Activated naive CD4-positive, alpha-beta T cell treated with anti-CD3 and anti-CD28 coated beads, Interleukin-2, amount 50 U/mL, for 16 hours (primary cell): ENCODE measurements at places on chromosomes 4 and X.
A peak's percentile ranks its signal among the peaks of the same experiment; 100 is the strongest.

DNA sequence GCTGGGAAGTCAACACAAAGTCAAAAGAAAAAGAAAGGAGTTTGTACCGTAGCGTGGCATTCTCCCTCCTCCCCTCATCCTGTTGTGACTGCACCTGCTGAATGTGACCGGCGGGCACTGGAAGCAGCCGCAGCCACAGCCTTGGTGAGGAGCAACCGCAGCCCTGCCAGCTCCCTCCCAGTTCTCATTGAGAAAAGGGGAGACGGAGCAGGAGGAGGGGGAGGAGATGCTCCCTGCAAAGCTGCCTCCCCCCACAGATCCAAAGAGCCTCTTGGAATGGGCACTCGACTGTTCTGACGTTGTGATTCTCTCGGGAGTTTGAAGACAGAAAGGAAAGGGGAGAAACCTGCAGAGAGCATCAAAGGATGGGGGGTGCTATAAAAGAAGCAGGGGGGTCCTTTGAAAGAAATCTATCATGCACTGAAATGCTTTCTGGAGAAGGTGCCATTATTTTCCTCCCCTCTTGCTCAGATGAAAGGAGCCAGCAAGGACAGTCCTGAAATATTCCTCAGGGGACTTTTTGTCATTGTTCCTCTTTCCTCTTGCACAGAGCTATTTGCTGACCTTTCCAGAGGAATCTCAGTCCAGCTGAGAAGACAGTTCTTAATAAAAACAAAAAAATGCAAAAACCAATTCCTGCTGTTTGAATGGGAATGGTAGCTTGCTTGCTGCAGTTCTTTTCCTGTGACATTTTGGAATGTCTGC is 429.7 kb downstream of the MAPK10 start:
- DNase-seq, result no peak

GRCh38 chr4:91108751-91109150 is 981.6 kb downstream of the CCSER1 start:
- no peak for DNase-seq

- no peak for DNase-seq
Measured at GRCh38 chrX:23766650-23767551, 16.1 kb upstream of the SAT1 start.

- DNase-seq, result no peak
Measured at GRCh38 chr4:150126864-150127203, 48.6 kb downstream of the DCLK2 start.

DNA sequence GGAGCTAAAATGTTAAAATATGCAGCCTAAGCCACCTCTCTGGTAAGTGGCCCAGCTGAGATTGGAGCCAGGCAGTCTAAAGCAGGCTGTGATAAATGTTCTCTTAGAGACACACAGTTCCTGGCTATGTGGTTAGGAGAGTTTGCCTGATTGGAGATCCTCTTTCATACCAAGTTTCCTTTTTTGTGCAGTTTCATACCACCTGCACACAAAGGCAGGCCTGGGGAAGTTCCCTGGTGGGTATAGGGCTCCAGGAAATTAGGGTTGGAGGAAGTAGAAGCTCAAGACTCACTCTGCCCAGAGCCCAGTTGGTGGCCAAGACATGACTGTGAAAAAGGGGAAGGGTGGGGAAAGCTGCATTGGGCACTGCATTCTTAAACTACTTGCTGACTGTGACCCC is 16.9 kb downstream of the CYBB start:
- DNase-seq, result no peak

DNA sequence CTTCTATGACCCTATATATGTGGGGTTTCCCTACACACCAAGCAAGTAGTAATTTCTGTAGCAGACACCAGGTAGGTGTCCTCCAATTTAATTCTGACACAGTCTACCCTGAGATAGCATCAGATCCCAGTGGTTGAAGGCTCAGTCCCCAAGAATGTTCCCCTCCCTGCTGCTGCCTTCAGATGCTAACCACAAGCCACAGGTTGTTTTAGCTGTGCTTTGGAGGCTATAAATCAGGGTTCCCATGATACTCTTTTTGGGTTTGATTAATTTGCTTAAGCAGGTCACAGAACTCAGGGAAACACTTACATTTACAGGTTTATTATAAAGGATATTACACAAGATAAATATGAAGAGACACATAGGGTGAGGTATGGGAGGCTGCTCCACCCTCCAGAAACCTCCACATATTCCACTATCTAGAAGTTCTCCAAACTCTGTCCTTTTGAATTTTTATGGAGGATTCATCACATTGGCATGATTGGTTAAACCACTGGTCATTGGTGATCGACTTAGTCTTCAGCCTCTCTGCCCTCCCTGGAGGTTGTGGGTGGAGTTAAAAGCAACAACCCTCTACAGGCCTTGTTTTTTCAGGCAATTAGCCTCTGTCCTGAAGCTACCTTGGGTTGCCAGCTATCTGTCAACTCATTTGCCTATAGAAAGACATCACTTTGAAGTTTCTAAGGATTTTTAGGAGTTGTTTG is 50.8 kb downstream of the GRIA2 start:
- no peak for DNase-seq

DNA sequence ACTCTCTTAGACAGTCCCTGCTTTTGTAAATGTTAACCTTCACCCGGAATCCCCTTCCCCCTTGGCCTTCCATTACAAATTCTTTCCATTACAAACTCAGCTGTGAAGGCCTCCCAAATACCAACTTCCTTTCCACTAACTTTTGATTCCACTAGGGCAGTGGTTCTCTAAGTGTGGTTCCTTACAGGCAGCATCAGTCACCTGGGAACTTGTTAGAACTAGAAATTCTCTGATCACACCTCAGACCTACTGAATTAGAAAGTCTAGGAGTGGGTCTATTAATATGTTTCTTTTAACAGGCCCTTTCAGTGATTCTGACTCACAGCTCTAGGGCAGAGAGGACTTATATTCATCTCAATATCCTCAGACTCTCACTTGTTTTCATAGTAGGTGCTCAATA is 19.0 kb upstream of the MRPL1 start:
- DNase-seq, result no peak

DNA sequence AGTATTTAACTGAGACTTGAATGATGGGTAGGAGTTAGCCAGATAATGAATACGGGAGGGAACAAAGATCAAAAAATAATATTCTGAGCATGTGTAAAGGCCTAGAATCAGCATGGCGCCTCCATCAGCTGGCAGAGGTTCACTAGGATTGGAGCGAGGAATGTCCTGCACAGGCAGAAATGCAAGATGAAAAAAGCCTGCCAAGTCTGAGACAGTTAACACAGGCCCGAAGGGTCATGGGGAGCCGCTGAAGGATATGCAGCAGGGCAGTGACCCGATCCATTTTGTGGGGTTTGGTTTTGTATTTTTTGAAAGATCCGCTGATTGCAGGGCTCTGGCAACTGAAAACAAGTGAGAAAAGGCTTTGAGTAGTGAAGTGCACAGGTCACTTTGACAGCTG is 40.1 kb downstream of the SMPX start:
- DNase-seq, result no peak

DNA sequence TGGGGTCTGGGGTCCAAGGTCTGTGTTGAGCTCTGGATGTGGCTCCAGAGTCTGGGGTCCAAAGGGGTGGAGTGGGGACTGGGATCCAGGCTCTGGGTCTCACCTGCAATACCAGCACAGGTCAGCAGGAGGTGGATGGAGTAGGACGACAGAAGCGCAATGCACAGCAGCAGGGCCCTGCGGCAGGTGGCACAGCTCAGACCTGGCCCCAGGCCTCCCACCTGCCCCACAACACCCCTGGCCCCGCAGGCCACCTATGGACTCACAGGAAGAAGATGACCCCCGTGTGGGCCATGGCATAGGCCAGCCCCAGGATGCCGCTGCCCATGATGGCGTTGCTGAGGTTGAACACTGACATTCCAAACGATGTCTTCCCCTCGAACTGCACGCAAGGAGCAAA is 3.4 kb downstream of the SLC38A5 start:
- peak; percentile 49 for DNase-seq

DNA sequence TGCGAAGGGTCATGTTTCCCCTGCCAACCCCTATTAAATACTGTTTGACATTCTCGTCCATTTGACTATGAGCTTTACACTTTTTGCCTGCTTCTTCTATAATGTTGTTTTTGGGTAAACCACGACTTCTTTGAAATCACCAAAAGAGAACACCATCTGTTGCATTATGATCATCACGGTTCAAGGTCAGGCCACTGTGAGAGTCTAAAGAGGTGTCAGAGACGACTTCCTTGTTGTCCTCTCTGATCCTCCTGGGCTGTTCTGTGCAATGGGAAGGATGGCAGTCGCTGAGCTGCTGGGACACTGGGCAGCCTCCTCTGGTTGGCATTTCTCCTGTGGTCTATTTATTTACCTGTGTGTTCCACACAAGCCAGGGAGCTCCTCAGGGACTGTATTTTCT is 137.5 kb downstream of the RASL11B start:
- no peak for DNase-seq

DNA sequence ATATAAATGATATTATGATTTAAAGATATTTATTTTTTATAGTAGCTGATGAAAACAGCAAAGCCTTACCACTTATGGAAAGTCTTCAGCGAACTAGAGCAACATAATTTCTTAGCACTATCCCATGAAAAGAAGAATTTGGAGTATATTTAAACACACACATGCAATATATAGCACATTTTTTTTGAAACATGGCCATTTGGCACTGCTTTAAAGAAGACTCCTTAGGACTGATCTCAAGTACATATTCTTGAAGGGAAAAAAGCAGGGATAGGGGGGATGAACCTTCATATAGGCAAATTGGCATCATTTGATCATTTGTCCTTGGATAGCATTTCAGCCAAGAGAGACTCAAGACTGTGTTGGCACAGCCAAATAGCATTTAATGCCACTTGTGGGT is 193.3 kb downstream of the ANKRD50 start:
- no peak for DNase-seq

DNA sequence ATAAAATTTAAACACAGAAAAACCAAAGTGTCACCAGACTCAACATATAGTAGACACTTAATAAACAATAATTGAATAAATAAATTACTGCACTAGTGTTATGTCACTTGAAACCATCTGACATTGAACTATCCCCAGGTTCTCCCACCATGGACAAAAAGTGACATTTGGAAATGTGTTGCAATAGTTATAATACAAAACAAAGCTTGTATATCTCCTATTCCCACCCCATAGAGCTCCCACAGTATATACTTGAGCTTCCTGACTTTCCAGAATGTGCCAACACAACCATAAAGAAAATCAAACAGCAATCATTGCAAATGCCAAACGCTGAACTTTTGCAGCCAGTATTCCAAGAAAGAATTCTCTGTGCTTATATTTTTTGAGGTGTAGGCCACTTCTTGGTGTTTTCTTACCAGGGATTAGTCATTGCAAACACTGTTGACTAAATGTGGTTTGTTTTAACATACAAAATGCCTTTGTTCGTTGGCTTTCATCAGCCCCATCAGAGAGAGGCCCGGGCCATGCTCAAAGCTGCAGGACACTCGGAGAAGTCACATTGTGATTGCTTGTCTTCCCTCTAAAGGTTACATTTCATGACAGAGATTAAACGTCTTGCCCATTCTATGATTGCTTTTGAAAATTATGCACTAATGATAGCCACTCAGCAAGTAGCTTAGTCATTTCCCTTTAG is 33.8 kb downstream of the PPARGC1A start:
- no peak for DNase-seq

DNA sequence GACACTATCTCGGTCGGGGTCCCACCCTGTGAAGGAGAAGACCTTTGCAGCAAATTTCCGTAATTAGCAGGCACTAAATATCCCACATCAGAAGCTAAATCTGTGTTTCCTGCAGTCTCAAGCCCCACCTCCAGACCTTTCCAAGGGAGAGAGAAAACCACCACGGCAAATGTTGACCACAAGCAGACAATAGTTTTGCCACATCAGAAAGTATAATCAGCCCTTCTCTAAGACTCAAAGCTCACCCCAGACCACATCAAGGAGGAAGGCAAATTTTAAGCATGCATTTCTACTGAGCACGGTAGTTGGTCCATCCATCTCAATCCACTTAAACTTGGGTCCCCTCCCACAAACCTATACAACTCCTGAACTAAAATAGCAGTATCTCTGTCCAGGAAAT is 398.5 kb downstream of the GPM6A start:
- no peak for DNase-seq

DNA sequence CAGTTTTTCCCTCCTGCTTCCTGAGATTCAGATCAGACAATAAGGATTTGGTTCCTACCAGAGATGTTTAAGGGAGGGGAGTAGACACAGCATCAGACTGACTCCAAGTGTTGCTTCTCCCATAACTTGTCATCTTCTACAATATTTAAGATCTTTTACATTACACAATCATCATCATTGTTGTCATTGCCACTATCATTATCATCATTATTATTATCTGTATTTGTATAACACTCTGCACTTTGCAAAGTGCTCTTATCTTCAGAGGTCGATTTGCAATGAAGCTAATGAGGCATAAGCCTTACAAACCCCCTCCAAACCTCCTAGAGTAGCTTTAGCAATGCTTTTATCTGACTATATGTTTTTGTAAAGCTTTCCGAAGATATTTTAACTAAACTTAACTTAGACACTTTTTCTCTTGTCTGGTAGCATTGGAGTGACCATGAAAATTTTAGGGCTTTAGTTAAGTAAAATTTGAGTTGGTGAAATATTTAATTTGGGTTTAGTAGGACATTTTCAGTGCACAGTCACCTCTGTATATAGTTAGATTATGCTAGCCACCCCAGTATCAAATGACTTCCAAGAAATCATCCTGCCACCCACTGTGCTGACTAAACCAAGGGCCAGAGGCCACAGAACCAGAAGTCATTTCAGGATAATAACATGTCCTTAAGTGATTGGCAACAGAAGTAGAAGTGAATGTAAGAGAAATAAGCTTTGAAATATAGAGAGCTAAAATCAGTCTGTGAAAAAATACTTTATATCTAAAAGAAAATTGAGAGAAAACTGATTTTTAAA is 124.2 kb upstream of the NRK start:
- DNase-seq, result no peak

DNA sequence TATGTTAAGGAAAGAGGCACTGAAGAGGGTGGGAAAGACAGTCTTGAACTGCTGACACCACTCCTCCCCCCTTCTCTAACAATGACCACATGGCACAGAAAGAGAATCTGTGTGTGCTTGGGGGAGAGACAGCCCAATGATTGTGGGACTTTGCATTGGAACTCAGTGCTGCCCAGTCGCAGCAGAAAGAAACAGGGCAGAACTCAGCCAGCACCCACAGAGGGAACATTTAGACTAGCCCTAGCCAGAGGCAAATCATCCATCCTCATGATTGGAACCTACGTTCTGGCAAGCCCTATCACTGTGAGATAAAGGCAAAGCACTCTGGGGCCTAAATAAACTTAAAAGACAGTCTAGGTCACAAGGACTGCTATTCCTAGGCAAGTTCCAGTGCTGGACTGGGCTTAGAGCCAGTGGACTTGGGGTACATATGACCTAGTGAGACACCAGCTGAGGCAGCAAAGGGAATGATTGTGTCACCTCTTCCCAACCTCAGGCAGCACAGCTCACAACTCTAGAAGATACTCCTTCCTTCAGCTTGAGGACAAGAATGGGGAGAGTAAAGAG is 132.8 kb upstream of the S100G start:
- no peak for DNase-seq

GRCh38 chr4:142314686-142315085 is 531.4 kb downstream of the INPP4B start:
- DNase-seq, result no peak

- no peak for DNase-seq
Measured at GRCh38 chr4:174318829-174319764, 35.4 kb downstream of the CEP44 start.
